ENCODE measurements at places on chromosomes 16 and 17. TPM values are rescaled to one million over a fixed set of nuclear protein-coding genes. Genes with fewer than 3 reads are reported as not detected.
A peak's percentile ranks its signal among the peaks of the same experiment; 100 is the strongest.

ABCA6 gene
- total RNA-seq: 8.7 TPM

MMP28 gene
- 30.5 TPM for total RNA-seq

ARL5C gene
- not detected for total RNA-seq

SEZ6 gene
- total RNA-seq: 0.54 TPM

IFI35 gene
- total RNA-seq: 40.6 TPM

IGF2BP1 gene
- total RNA-seq: 14.9 TPM

RETREG3 gene
- 62.7 TPM for total RNA-seq

CDC42EP4 gene
- total RNA-seq: 52.0 TPM

TBX4 gene
- 28.7 TPM for total RNA-seq

WNT3 gene
- total RNA-seq: 2.9 TPM

GRCh38 chr16:15919331-15919730 lies 30.1 kb upstream of the ABCC1 start:
- DNase-seq: no peak

GRCh38 chr17:74097450-74098135 lies 105.9 kb upstream of the RPL38 start:
- DNase-seq: no peak

- DNase-seq: no peak
These were observed 946 bp downstream of the STUB1 start for GRCh38 chr16:680967-681745.

GRCh38 chr16:10447289-10447688 lies 61.4 kb downstream of the ATF7IP2 start:
- no peak for DNase-seq

- DNase-seq: no peak
These were observed 543 bp downstream of the TXNDC11 start for GRCh38 chr16:11742093-11742535.

- DNase-seq: peak; percentile 70
These were observed 7.0 kb downstream of the PLXDC1 start for GRCh38 chr17:39144416-39144840.

GRCh38 chr17:59837308-59838051 lies 55.3 kb downstream of the TUBD1 start:
- peak; percentile 99 for DNase-seq

DNA sequence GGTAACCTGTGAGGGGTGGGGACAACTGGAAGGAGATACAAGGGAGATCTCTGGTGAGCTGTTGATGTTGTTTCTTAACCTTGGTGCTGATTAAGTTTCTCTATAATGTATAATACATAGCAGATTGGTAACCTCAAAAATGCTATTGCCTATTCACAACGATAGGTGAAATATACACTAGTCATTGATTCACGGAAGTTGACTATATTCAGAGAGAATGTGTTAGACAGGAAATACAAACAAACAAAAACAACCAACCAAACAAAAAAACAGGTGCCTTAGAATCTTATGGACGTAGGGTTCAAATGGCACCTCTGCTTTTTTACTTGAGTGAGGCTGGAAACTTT lies 21.5 kb downstream of the HSD17B2 start:
- DNase-seq: no peak

- DNase-seq: no peak
These were observed 11.3 kb downstream of the MCRIP1 start for GRCh38 chr17:81821603-81822311.

- DNase-seq: no peak
These were observed 73.7 kb downstream of the NETO2 start for GRCh38 chr16:47069841-47070584.

DNA sequence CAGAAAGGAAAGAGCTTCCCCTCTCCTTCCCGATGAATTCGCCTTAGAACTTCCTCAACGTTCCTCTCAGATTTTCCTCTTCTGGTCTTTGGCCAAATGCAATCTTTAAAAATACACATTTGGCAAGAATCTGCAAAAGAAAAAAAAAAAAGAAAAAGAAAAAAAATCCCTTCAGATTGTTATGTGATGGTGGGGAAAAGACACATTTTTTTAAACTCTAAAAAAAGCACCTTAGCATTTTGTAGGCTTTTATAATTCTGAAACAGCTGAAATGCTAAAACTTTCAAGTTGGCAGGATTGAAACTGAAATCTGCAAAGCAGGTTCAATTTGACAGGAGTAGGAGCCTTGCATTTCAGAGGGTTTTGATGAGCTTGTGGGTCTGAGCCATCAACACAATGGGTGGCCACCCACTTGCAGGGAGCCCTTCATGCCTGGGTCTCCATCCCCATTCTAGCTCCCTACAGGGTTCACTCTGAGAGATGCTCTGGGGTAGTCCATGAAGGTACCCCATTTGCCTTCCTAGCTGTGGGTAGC lies 33.1 kb downstream of the CACNG3 start:
- no peak for DNase-seq

DNA sequence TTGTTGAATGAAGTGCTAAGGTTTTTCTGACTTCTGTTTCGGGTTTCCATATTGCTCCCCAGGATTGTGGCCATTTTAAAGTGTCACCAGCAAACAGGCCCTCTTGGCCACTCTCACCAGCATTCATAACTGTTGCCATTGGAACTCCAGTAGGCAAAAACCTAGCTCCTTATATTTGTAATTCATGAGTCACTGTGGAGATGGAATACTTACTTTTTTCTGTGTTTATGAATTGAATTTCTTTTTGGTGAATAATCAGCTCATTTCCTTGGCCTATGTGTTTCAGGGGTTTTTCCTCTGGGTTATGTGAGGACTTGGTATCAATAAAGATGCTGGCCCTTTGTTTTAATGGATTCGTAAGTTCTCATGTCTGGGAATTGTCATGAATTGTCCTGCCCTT lies 255.1 kb downstream of the SNX29 start:
- no peak for DNase-seq

DNA sequence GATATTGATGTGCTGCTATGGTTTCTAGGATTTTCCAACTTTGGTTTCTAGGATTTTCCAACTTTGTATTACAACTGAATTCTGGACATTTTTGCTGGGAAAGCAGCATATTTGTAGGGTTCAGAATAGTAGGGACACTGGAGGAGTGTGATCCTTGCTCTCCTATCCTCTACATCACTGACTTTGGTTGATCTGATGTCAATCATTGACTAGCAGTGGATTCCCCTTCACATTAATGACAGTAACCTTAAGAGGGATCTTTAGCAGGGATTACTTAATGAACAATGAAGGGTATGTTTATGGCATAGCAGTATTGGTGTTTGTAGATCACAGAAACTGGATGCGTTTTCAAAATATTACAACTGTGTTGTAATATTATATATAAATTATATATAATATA lies 67.4 kb downstream of the MAP2K4 start:
- DNase-seq: no peak

DNA sequence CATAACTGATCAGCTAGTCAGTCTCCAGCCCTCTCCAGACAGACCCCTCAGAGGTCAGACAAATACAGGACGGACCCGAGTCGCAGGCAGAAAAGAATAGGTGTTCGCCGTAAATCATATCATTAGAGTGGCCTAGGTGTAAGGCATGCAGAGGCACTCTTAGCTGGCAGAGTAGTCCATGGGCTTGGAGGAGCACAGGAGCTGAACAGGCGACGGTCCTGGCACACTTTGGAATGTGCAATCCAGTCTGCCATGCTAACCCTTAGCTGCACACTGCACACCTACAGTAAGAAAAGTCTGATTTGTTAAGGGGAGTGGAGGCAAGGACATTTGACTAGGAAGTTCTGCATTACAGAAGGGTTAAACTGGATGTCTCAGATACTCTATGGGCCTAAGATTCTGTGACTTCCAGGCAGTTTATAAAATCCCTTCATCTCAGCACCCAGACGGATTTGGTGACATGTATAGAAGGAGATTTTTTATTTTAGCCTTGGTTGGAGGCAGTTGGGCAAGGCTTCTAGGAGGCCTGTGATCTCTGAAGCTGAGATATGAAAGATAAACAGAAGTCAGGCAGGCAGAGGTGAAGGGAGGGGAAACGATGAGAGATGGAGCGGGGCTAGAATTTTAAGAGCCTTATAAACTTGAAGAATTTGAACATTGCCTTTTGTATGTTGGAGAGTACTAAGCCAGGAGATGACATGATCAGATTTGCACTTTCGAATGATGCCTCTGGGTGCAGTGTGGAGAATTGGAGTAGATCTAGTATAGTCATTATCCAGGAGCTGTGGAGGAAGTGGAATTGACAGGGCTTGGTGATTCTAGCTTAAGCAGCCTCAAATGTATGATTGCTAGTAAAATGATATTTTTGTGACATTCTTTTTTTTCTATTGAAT lies 34.6 kb upstream of the SLC5A11 start:
- no peak for DNase-seq

DNA sequence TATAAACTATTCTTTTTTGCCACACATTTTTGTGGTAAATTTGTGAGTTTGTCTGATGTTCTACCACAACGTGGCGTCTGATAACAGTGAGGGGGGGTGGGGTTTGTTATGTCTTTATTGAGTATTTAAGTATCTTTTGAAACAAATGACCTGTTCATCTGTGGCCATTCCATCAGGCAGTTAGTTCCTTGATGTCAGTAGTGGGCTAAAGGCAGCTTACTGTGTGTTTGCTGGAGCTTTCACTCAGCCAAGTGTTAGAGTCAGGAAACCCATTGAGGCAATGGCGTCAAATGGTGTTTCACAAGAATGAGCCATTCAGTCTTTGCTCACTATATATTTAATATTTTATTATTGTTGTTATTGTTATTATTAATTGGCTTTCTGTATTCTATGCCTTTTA lies 28.0 kb downstream of the NQO1 start:
- no peak for DNase-seq

DNA sequence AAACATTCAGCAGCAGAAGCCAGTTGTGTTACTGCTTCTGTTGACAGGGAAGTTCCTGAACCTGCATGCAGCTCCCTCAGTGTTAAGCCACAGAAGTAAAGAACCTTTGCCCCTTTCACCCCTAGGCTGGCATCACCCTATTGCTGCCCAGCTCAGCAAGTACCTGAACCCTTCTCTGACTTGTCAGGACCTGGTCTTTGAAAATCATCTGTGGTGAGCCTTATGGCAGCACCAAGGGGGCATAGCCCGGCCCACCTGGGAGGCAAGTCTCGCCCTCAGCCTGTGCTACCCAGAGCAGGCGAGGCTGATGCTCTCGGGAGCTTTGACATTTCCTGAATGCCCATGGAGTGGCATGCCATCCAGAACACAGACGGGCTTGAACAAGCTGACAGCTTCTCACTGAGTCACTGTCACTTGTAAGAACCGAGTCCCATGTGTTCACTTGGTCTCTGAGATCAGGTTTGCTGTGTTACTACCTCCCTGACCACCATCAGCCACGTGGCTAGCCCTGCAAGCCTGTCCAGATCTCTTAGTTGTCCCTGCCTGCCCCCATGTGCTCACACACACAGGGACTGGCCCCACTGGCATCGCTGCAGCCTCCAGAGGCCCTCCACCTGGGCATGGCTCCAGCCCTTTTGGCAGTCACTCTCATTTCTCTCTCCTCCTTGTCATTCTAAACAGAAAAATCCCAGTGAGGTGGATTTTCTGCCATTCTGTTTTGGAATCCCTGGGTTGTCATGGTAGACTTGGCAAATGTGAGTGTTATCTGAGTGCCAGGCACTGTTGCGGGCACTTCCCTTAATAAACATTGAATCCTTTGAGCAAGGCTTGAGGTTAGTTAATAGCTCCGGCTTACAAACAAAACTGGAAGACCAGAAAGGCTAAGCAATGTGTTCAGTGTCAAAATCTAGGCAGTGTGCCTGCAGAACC lies 2.9 kb upstream of the CARMIL2 start:
- DNase-seq: no peak

DNA sequence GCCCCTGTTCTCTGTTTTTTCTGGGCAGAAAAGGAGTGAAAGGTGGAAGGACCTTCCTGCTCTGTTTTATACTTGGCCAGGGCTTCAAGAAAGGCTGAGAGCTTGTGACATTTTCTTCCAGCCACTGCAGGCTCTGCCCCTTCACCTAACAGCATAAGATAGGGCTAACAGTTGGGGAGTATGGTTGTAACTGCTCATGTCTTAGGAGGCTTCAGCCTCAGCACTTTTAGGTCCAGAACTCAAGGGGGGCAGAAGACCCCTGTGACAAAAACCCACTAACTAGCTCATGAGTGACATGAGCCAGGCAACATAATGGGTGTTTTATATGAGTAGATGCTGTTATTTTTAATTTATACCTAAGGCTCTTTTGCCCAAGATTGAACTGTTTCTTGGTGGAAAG lies 4.9 kb downstream of the ALDOA start:
- no peak for DNase-seq

DNA sequence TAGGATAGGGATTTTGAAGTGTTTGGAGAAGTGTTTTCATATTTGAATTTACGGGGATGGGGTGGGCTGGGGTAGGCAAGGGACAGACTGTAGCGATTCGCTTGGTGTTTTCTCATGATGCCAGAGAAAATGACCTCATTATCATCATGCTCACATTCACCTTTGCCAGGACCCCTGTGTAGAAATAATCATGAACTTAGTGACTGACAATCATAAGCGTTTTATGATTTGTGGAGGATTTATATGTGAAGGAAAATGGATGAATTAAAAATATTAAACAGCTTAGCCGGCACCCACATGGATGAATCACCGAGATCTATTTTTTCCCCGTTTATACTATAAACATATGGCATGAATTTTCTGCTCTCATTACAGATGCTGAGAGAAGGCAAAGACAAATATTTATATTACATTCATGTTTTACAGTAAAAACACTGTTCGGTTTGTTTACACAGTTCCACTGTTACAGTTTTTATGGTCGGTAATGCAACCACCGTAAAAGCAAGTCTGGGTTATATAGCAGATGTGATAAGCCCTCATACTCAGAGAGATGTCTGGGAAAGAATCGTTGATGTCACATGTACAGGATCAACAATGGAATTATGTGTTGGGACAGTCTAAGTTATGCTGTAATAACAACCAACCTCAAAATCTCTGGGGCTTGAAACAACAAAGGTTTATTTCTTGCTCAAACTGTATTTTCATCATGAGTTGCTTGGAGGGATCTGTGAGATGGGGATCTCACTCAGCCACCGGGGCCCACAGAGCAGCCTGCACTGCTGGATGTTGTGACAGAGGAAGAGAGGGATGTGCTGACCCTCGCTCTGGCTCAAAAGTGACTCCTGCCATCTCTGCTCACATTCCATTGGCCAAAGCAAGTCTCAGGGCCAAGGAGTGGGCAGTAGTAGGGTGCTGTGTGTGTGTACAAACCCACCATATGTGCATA lies 85.1 kb downstream of the WWOX start:
- peak; percentile 89 for DNase-seq

Measured in lung (tissue), 17 donors.